ENCODE measurements at places on chromosomes 4 and X.

GRCh38 chr4:121900132-121900983, 30.1 kb upstream of the BBS7 start:
- peak; percentile 16 for DNase-seq

DNA sequence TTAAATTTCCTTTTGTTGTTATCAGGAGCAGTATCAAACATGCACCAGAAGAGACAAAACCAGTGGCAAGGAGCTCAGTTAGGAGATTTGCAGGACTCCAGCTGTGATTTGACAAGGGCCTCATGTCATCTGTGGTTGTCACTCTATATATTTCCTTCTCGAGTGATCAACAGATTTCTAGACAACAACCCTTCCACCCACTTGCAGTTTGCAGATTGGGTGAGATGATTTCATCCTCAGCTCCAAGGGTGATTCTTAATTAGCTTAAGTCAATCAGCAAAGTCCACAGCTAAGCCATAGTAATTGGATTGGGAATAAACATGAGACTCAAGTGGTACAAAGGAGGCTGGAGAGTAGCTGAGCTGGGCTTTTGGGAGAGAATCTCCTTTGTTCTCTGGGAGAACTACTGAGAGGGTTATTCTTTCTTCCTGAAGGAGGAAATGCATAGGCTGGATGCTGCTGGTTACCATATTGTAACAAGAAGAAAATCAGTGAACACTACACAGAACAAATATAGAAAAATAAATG, 192.8 kb downstream of the PPARGC1A start:
- DNase-seq: no peak

- DNase-seq: no peak
These were observed 41.5 kb downstream of the DTHD1 start for GRCh38 chr4:36322921-36323354.

GRCh38 chrX:93874554-93874953, 200.5 kb downstream of the FAM133A start:
- DNase-seq: no peak

- DNase-seq: no peak
These were observed 21.2 kb upstream of the SMPX start for GRCh38 chrX:21779095-21779494.

- peak; percentile 18 for DNase-seq
These were observed 98.1 kb downstream of the MGST2 start for GRCh38 chr4:139763672-139764071.

DNA sequence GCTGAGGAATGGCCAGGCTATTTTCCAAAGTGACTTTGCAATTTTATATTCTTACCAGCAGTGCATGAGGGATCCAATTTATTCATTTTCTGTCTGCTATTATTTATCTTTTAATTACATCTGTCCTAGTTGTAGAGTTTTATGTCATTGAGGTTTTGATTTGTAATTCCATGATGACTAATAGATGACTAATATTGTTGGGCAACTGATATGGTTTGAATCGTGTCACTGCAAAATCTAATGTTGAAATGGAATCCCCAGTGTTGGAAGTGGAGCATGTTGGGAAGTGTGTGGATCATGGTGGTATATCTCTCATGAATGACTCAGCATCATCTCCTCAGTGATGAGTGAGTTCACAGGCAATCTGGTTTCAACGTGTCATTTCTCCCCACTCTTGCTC, 201.5 kb downstream of the TBX22 start:
- no peak for DNase-seq

DNA sequence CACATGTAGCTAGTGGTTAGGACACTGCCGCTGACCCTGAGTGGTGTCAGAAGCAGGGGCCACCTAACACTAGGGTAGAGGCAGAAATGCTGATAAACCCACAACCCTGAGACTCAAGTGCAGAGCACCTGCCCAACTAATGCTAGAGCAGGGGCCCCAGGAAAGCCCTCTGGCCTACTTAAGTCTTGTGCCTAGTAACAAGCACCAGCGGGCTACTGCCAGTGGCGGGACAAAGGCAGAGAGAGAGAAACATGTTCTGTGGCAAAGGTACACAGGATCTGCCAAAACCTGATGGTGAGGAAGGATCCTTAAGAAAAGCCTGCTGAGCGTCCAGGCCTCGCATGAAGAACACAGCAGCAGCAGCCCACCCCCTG, 172.4 kb downstream of the PRDM5 start:
- DNase-seq: no peak

DNA sequence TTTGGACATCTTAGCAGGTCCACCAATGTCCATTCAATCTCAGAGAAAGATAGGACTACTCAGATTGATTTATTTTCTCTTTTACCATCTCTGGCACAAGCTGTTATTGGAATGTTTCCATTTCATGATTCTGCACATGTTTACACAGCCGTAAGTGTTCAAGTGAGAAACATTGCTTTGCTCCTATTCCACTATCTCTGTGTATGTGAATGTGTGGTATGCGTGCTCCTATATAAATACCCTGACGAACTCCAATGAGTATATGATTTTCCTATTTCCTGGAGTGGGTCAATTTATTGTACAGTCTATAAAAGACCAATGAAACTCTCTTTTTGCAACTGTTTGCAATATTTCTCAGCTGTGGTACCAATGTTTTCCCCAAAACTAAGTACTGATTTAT, 221.0 kb upstream of the GALNT7 start:
- no peak for DNase-seq

GRCh38 chr4:114087596-114088230, 108.3 kb upstream of the ARSJ start:
- no peak for DNase-seq

- no peak for DNase-seq
These were observed 182.9 kb downstream of the AFAP1 start for GRCh38 chr4:7756561-7757355.

DNA sequence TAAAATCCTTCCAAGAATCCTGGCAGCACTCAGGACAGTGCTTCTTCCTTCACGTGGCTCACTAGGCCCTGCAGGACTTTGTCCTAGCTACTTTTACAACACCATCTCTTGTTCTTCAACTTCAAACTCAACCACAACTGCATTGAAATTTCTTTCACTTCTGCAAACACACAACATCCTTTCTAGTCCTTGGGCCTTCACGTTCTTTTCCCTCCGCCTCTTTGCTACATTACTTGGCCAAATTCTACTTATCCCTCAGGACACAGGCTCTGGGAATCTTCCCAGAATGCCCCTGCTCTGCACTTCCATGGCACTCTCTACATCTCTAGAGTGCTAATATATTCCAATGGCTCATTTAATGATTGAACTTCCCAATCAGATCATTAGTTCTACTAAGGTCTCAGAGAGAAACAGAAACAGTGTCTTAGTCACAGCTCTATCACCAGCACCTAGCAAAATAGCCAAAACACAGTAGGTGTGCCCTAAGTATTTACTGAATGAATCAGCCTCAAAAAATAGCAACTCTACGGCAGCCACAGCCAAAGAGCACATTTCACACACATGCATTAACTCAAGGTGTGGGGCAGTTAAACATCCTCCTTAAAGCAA, 73.3 kb downstream of the MANBA start:
- no peak for DNase-seq

DNA sequence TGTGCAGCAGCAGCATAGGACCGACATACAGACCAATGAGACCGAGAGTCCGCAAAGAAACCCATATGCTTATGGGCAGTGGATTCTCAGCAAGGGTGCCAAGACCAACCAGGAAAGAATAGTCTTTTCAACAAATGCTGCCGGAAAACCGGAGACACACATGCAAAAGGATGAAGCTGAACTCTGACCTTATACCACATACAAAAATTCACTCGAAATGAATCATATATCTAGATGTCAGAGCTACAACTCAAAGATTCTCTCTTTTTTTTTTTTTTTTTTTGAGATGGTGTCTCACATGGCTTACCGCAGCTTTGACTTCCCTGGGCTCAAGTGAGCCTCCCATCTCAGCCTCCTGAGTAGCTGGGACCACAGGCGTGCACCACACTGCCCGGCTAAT, 16.0 kb upstream of the MXD4 start:
- DNase-seq: no peak

GRCh38 chr4:4599481-4600275, 57.8 kb upstream of the STX18 start:
- peak; percentile 79 for DNase-seq

- DNase-seq: no peak
These were observed 562.5 kb downstream of the CCSER1 start for GRCh38 chr4:90689739-90690138.

DNA sequence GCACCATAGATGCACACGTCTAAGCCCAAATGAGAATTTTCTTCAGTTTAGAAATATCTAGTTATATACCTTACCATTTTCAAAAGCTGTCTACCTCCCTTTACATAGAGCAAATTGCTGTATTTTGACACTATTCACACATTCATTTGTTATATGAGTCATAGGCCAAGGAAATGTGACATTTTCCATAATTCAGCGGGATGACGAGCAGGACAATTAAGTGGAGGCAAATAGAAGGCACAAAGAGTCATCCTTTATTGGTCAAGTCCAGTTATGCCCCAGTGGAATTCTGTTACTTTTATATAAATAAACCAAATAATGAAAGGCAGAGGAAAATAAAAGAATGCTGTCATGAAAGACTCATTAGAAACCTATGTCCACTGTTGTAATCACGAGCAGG, 27.9 kb downstream of the FGF13 start:
- no peak for DNase-seq
